ENCODE measurements at places on chromosomes 6 and 20.

DNA sequence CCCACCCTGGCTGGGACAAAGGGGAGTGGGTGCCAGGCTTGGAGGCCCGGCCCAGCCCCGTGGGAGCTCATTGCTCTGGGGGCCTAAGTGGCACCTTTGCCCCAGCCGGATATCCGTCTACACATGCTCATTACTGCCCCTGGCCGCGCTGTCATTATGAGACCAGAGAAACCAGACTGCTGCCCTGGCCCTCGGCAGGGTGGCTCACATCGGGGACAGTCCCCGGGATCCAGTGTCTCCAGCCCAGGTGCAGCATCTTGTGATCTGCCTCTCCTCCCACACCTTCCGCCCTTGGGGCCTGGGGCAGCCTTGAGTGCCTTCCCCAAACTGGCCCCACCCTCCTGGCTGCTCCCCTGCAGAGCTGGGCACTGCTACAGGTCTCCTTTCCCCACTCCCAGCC is 4.9 kb downstream of the SRMS start:
- DNase-seq, result no peak

GRCh38 chr6:41546475-41546865 is 289 bp downstream of the FOXP4 start:
- no peak for DNase-seq

GRCh38 chr20:2230726-2231488 is 64.9 kb upstream of the TGM3 start:
- no peak for DNase-seq

DNA sequence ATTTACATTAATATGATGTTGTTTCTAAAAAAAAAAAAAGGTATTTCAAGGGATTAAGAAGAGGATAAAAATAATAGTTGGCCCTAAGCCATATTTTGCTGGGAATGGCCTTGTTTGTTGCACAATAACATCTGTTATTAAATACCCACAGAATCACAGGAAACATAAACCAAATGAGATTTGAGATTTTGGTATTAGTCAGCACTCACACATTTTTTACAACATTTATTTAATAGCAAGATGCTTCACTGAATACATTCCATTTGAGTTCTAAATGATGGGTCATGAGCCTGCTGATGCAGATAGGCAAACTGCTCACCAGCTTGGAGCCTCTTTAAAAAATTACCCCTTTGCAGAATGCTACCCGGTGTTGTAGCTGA is 92.9 kb upstream of the ENPP5 start:
- DNase-seq, result no peak

- DNase-seq, result no peak
Measured at GRCh38 chr6:15770347-15771143, 107.7 kb upstream of the DTNBP1 start.

DNA sequence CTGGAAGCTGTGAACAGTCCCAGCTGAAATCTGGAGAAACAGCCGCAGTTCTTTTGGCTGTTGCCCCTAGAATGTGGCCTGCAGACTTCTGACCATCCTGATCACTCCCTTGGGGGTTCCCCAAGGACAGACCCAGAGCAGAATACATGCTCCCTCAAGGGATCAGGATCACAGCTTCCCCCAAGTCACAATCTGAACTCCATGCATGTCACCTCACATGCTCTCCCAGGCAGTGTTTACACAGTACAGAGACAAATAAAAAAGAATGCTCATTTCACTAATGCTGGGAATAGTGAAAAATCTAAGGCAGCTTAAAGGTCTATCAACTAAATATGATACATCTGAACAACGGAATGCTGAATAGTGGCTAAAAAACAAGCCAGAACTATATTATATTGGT is 20.5 kb downstream of the SPAG4 start:
- DNase-seq, result no peak

GRCh38 chr20:399182-399707 is 8.9 kb upstream of the RBCK1 start:
- DNase-seq, result no peak

- DNase-seq, result peak; percentile 44
Measured at GRCh38 chr6:138590796-138591709, 91.8 kb upstream of the NHSL1 start.

- DNase-seq, result no peak
Measured at GRCh38 chr6:135555550-135555949, 58.0 kb upstream of the AHI1 start.

DNA sequence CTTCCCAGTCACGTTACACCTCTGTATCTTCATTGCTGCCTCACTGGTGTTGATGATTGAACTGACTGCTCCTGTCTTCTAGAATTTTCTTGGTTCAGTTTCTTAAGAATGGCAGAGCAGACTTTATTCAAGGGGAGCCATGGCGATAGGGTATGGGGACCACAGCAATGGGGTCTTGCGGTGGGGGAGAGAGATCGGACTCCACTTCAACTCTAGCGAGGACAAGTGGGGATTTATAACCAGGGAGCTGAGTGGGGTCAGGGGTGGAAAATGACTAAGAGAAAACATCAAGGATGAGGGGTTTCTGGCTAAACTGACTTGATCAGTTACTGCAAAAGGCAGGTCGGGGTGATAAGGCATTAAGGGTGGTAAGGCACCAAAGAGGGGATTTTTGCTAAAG is 156.4 kb downstream of the CD83 start:
- DNase-seq, result no peak

DNA sequence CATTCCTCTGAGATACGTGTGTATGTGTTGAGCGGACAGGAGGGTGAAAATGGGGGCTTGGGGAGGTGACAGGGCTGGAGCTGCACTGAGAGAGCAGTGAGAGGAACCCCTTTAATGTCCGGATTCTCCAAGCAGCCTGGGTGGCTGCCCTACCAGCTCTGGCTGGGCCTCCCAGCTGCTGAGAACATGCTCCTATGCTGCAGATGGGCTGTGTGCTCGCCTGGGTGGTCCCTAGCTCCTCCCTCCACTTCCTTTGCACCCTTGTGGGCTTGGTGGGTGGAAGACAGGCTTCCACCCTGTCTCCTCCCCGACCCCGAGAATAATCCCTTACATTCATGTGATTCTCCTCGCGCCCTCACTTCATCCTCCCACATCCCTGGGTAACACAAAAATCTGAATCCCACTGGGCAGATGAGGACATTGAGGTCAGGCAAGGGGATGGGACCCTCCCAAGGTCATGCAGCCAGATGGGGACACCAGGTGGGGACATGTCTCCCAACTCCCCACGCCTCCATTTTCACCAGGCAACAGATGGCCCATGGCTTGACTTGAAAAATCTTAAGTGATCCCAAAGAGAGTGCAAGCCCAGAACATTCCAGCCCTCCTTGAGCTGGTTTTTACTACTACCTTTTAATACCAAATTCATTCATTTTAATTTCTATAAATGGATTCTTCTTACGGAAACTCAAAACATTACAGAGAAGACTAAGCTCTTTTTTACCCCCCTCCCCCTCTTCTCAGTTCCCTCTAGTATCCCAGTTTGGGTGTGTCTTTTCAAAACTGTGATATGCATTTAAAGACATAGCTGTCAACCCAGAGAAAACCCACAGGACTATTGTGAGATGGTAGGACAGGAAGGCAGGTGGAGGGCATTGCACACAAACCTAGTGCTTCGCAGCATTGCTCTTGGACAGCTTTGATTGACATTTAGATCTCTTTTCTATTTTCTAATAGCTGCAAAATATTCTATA is 5.0 kb upstream of the PDRG1 start:
- no peak for DNase-seq
